ENCODE measurements at places on chromosomes 7 and 10.

GRCh38 chr10:129035052-129035827 is 431.8 kb upstream of the MGMT start:
- peak; percentile 6 for DNase-seq

- no peak for DNase-seq
Observed at GRCh38 chr7:92735707-92736106, 100.7 kb downstream of the CDK6 start.

GRCh38 chr7:121113288-121113687 is 124.8 kb downstream of the CPED1 start:
- DNase-seq: no peak

- DNase-seq: no peak
Observed at GRCh38 chr7:148014001-148014400, 576.6 kb upstream of the C7orf33 start.

- DNase-seq: no peak
Observed at GRCh38 chr10:112953174-112954159, 3.4 kb downstream of the TCF7L2 start.

GRCh38 chr7:148173369-148173768 is 417.2 kb upstream of the C7orf33 start:
- DNase-seq: no peak

DNA sequence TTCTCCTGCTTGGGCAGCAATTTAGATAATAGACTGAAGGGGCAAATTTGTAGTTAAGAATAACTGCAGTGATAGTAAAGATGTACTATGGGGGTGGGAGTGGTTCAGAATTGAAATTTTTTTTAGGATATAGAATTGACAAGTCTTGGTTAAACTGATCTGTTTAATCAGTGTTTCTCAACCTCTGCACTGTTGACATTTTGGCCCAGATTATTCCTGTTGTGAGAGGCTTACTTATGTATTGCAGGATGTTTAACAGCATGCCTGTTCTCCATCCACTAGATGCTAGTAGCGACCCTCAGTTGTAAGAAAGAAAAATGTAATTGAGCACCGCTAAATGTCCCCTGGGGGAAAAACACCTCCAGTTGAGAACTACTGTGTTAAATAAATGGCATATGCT is 176.5 kb downstream of the CCDC7 start:
- DNase-seq: no peak

- DNase-seq: no peak
Observed at GRCh38 chr7:30853576-30853975, 58.1 kb upstream of the AQP1 start.

DNA sequence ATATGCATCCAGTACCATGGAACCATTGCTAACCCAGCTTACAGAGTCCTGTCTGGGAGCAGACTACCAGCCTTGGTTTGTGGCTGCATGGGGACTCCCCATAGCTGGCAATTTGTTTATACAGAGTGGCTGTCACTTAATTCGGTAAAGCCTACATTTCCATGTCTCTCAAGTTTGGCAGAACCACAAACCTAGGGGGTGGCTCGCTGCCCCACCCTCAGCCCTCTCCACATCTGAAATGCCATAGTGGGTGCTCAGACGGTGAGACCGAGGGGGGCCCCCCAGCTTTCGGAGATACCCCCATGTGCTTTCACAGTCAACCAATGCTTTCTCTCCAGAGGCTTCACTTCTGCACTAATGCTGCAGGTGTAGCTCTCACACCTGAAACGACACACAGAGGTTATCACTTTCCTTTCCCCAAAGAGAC is 75.5 kb upstream of the KAT6B start:
- DNase-seq: peak; percentile 46

DNA sequence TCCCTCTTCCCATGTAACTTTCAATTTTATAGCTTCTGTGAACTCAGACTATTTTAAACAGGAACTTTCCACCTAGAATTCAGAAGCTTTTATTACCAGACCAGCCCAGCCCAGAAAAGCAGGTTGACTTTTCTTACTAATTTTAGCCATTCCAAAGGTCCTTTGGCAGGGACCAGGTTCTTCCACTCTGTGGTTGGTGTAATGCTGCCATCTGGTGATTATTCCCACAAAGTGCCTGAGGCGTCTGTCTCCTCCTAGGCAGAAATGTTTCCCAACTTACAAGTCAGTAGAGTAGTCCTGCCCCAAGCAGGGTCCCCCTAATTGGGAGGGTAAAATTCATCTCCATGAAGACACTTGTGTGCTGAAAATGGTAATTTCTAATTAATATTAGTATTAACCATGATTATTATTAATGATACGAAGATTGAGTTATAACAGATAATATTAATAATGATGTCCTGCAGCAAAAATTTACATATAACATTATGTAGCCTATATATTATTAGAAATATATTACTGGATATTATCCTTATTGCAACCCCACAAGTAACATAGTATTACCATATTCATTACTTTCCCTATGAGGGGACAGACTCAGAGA is 53.0 kb upstream of the PPP1R17 start:
- peak; percentile 30 for DNase-seq

DNA sequence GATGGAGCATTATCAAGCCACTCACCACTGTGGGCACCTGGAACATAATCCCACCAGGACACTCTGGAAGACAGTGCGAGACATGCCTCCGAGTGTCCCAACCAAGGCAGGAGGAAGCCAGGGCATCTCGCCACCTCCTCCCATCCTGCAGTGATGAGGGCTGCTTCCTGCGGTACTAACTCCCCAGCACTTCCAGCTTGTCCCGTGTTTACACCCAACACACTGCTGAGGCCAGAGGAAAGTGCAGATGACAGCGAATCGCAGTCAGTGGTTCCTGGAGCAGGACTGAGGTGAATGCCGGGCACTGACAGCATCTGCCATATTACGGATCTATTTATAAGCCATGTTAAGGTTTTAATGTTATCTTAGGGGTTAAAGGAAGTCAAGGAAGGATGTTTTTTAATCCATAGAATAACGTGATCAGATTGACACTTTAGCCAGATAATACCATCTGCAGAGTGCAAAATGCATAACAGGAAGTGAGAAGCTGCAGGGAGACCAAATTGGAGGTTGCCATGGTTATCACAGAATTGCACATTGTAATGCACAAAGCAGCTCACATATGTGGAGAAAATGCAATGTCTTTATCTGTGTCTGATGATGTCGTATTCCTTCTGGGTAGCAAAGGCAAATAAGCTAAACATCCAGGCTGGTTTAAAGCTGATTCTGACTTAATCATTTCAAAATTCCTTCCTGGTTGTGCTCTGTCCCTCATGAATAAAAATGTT is 314.1 kb upstream of the C7orf33 start:
- DNase-seq: no peak

DNA sequence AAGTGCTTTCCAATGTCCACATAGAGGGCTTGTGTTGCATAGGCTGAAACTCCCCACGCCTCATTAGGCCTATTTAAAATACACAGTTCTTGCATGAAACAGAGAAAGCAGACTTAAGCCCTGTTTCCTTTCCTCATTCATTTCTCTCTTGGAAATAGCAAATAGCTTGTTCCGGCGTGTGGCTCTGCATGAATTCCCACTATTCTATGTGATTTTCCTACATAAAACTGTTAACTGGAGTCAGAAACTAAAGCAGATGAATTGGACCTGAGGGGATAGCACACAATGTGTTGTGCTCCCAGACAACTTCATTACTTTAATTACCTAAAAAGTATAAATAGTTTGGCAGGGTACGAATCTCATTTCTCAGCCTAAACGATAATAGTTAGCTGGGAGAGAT is 981.5 kb downstream of the SORCS1 start:
- no peak for DNase-seq

- DNase-seq: peak; percentile 62
Observed at GRCh38 chr10:96043893-96044715, 721 bp downstream of the CCNJ start.

- DNase-seq: no peak
Observed at GRCh38 chr7:143203386-143203785, 18.5 kb upstream of the TAS2R40 start.

DNA sequence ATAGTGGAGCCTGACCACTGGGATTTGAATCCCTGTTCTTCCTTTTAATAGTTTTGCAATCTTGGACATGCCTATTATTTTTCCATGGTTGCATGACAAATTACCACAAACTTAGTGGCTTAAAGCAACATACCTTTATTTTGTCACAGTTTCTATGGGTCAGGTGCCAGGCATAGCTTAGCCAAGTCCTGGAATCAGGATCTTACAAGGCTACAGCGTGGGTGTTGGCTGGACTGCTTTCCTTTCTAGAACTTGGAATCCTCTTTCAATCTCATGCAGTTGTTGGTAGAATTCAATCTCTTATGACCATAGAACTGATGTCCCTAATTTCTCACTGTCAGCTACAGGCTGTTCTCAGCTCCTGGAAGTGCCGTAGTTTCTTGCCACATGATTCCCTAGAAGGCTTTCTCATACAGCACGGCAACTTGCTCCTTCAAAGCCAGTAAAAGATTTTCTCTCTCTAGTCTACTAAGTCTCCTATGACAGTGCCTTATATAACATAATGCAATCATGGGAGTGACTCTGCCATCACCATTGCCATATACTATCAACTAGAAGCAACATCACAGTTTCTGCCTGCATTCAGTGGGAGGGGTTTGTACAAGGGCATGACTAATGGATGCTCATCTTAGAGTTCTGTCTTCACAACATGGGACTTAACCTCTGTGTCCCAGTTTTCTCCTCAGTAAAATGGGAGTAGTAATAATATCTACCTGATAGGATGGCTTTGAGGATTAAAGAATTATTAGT is 243.4 kb upstream of the FZD1 start:
- no peak for DNase-seq

DNA sequence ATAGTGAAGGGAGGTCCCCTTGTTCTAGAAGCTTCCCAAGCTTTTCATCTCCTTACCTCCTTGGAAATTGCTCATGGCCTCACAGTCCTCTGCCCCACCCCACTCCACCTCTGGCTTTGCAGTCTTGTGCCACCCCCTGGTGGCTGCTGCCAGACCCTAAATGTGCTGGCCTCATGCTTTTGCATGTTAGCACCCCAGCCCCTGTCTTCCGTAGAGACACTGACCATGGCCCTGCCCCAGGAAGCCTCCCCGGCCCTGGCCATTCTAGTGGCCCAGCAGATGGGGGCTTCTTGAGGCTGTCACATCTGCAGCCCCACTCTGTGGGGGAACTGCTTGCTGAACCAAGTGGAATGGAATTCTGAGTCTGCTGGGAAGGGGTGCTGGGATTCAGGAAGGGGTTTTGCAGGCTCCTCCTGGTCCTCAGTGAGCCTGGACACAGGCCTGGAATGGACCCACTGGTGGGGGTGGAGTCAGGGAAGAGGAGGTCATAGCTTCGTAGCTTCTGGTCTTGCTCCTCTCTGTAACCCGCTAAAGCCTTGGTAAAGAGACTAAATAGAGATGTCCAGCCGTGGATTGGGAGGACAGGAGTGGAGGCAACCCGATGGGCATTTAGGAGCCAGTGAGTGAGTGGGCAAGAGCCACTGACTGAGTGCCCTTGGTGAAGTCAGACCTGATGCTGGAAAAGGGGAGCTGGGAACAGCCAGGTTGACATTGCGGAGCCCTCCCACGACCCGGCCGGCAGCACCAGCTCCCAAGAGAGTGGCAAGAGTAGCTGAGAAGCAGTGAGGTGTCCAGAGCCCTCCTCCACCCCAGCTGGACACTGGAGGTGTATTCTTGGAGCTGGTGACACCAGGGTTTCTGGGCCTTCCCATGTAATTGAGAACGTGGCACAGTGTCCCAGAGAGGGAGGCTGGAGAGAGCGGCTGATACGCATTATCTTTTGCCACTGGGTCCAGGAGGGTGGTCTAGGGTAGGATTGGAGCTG is 20.9 kb downstream of the RAMP3 start:
- DNase-seq: peak; percentile 41
